ENCODE measurements at places on chromosomes 5 and 9.

- DNase-seq = no peak
These were observed 76.8 kb downstream of the ZDHHC21 start for GRCh38 chr9:14616188-14616982.

- no peak for DNase-seq
These were observed 10.9 kb downstream of the TMEM8B start for GRCh38 chr9:35839926-35840325.

- DNase-seq = no peak
These were observed 6.2 kb downstream of the SLC45A2 start for GRCh38 chr5:33978306-33978705.

DNA sequence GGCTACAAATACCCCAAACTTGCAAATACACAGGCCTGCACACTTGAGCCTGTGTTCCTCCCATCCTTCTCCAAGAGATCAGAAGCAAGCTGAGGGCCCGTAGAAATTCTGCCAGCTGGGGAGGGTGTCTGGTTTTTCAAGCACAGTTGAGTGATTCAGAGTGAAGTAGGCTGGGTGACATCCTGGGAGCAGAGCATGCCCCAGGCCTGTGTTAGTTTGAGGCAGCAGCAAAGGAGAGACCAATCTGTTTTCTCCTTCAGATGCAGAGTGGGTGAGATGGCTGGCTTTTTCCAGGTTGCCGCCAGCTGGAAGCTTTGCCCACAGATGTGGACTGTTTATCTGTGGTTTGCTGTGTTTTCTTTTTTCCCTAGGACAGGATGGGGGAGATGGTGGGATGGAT lies 63.1 kb downstream of the RCL1 start:
- peak; percentile 32 for DNase-seq

DNA sequence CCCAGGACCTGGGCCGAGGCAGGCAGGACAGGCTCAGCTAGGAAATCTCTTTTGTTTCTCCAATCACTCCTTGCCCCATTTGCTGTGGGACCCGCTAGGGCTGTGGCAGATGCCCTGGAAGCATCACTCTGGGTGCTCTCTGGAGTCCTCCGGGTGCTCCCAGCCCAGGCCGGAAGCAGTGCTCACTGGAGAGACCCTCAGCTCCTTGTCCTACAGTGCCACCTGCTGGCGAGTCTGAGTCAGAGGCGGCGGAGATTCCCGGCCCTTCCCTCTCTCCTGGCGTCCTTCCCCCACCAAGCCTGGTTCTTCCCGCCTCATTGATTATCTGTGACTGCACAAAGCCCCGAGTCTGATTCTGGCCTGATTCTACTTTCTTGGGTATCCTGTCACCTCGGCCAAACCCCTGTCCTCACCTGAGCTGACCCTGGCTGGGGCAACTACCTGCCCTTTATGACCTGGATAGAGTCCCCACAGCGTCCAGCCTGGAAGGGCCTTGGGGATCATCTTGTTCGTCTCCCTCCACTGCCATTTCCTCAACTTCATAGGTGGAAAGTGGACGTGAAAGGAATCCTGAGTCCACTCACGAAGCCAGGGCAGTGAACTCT lies 7.3 kb upstream of the BARHL1 start:
- no peak for DNase-seq

- peak; percentile 11 for DNase-seq
These were observed 430.6 kb upstream of the DAP start for GRCh38 chr5:11191673-11192072.
